ENCODE measurements at places on chromosomes 13 and 19.

DNA sequence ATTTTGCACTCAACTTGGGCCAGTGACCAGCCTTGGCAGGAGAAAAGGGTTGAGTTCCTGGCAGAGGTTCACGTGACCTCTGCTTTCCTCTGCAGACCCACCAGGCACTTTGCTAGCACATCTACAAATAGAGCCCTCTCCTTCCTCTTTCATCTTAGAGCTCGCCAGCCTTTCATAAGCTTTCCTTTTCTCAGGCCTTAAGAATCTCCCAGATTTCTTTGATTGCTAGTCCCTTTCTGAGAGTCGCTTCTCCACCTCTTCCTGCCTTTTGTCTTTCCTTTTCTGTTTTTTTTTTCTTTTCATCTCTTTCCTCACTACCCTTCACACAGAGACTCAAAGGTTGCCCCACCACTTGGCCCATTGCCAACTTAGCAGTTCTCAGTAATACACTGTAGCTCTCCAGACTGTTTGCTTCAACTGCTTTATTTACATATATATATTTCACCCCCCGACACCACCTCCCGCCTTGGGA is 375.7 kb upstream of the SPRY2 start:
- DNase-seq: no peak

- peak; percentile 45 for DNase-seq
Measured at GRCh38 chr19:49361438-49362047, 673 bp downstream of the TEAD2 start.

- DNase-seq: no peak
Measured at GRCh38 chr13:79081942-79082341, 324.1 kb downstream of the RBM26 start.

DNA sequence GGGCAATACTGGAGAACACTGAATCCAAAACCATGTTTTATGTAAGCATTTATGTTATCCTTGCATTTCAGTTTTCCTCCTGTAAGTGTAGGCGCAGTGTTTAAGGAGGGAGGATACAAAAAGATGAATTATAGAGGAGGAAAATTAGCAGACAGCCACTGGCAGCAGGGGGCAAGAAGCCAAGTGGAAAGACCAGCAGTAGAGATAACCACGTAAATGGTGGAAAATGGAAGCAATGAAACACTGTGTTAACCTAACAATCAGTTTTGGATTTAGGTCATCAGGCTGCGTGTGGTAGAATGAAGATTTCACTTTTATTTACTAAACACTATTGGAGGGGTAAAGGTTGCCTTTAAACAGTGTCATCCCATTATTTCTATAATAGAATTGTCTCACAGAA is 447.3 kb downstream of the GPC6 start:
- DNase-seq: no peak

GRCh38 chr19:49614096-49614833 is 23.3 kb downstream of the PRR12 start:
- DNase-seq: peak; percentile 41

DNA sequence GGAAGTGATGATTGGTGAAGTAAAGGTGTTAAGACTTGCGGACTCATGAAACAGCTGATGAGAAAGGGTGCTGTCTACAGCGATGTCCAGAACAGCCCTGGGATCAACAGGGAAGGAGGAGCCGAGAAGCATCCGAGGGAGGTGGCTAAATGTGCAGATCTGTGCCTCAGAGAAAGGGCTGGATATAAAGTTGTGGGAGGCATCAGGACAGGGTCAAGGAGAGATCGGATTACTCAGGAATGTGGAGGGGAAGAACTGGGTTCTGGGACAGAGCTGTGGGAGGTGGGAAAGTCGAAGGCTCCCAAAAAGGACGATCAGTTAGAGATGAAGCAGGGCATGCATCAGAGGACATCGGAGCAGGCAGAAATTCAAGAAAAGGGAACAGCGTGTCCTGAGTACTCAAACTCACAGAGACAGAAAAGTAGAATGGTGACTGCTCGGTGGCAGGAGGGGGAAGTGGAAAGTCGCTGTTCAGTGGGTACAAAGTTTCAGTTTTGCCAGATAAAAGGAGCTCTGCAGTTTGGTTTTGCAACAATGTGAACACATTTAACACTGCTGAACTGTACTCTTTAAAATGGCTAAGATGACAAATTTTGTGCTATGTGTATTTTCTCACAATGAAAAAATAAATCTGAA is 1.9 kb downstream of the SIGLEC14 start:
- DNase-seq: no peak

GRCh38 chr13:51148952-51149573 is 38.0 kb upstream of the C13orf42 start:
- no peak for DNase-seq

GRCh38 chr13:112753833-112754232 is 64.0 kb downstream of the ATP11A start:
- DNase-seq: no peak

- no peak for DNase-seq
Measured at GRCh38 chr13:113879494-113880360, 15.9 kb upstream of the GAS6 start.

GRCh38 chr19:2462635-2463421 is 6.1 kb upstream of the LMNB2 start:
- DNase-seq: no peak

- no peak for DNase-seq
Measured at GRCh38 chr19:11073568-11073967, 15.7 kb upstream of the LDLR start.

DNA sequence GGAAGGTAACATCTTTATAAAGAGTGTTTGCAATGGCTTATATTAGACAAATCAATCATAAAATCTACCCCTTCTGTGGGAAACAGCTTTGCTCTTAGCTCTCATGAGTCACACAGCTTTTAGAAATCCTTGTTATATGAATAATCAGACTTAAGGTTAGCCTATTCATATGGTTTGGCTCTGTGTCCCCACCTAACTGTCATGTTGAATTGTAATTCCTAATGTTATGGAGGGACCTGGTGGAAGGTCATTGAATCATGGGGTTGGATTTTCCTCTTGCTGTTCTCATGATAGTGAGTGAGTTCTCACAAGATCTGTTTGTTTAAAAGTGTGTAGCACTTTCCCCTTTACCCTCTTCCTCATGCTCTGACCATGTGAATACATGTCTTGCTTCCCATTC is 704.2 kb upstream of the KLHL1 start:
- DNase-seq: no peak

- no peak for DNase-seq
Measured at GRCh38 chr19:40219721-40220276, 1.6 kb upstream of the TTC9B start.

- no peak for DNase-seq
Measured at GRCh38 chr13:62131604-62132003, 716.0 kb upstream of the PCDH20 start.

DNA sequence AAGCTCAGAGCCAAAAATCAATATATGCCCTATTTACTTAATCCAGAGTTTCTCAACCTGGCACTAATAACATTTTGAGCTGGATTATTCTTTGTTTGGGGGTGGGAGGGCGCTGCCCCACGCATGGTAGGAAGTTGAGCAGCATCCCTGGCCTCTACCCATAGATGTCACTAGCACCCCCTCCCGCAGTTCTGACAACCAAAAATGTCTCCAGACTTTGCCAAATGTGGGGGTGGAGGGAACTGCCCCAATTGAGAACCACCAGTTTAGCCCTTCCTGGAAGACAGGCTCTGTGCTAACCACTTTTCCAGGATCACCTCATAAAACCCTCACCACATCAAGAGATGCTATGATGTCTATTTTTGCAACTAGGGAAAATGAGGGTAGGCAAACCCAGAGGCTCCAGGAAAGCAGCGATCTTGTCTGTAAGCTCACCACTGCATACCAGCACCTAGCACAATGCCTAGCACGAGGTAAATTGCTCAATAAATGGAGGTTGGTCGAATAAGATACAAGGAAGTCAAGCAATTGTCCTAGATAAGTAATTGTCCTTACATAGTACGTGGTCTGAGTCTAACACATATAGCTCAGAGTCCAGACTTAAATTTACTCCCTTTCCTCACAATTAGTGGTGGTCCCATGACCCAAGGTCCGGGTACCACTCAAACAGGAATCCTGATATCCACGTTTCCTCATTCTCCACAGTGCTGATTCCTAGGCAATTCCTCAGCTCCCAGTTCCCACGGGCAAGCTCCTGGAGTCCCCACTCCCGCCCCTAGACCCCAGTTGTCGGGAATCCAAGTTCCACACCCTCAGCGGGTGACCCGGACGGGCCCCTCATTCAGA is 892 bp downstream of the TRIR start:
- peak; percentile 79 for DNase-seq

- DNase-seq: no peak
Measured at GRCh38 chr19:13066226-13066625, 36.4 kb downstream of the LYL1 start.

DNA sequence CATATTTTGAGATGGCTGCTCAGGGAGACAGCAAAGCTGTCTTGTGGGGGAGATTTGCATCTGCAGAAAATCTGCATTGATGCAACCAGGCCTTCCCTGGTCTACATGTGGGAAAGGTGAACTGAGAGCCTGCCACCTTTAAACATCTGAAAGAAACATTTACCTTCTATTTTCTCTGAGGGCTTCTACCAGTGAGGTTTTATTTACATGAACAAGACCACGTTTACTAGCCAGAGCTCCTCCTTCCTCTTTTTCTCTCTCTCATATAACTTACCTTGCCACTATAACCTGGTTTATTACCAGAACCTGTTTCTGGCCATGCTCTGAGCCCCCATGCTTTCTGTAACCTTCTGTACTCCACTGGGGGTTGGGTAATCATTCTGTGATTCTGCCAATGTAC is 14.4 kb upstream of the RUBCNL start:
- DNase-seq: no peak

GRCh38 chr19:2255982-2256685 is at the start of gene JSRP1:
Gene JSRP1 (minus strand): TSS chr19:2256417. CDS start chr19:2255314, 1,103 bp downstream.
- DNase-seq: no peak

DNA sequence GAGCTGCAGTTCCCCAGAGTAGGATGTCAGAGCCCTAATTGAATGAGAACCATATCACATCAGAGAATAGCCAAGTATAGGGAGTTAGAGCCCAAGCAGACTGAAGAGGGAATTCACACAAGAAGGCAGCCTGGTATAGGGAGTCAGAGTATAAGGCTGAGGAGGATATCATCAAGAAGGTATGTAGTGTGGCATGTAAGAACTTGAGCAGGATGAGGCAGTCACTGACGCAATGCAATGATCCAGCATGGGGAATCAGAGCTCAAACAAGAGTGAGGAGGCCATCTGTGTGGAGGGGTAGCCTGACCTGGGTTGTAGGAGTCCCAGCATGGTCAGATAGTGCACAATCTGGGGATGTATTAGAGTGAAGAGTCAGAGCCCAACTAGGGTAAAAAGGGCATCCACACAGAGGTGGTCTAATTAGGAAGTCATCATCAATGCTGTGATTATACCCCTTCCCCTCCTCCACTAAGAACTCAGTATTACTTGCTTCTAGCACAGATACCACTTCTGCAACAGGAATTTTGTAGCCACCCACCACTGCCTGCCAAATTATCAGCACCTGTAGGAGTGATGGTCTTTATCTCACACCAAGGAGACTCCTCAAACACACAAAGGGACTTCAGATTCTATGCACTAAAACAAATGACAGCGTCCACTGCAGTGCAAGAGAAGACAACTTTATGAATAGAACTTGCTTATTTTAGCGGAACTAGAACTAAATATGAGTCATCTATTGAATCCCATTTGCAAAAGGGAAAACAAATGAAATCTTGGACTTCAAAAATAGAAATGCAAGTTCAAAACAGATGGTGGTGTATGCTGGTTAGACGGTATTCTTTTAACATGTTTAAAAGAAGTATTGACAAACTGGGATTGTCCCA is 107.2 kb downstream of the FNDC3A start:
- DNase-seq: no peak
